ENCODE measurements at places on chromosomes 16 and 17.

DNA sequence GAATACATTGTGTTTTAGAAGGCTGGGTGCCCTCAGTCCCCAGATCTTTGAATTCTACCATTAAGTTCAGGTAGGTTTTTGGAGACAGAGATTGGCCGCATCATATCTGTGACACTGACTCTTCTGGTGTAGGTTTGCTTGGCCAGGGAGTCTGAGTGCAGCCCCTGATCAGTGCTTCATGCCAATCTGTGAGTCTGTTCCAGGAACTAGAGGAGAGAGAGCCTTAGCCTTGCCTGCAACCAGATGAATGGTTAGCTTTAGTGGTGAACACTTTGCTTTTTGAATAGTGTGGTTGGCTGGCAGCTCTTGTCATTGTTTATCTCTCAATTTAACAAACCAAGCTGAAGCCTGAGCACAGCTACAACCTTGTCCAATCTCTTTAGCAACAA is 87.8 kb downstream of the PLXDC1 start:
- DNase-seq: no peak

DNA sequence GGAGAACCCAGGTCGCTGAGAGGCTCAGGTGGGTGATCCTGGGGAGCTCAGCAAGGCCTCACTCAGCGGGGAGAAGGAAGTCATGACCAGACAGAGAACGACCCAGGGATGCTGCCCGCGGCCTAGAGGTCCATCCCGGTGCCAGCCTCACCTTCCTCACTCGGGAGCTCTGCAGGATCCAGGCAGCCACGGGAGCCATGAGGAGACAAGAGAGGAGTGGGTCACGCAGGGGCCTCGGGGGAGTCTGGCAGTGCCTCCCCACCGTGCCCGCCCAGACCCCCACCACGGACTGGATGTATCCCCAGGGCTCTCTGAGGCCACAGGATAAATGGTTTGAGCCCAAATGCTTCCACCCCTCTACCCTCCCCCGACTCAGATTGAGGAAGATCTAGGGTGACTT is 10.7 kb downstream of the ATP2A3 start:
- no peak for DNase-seq

DNA sequence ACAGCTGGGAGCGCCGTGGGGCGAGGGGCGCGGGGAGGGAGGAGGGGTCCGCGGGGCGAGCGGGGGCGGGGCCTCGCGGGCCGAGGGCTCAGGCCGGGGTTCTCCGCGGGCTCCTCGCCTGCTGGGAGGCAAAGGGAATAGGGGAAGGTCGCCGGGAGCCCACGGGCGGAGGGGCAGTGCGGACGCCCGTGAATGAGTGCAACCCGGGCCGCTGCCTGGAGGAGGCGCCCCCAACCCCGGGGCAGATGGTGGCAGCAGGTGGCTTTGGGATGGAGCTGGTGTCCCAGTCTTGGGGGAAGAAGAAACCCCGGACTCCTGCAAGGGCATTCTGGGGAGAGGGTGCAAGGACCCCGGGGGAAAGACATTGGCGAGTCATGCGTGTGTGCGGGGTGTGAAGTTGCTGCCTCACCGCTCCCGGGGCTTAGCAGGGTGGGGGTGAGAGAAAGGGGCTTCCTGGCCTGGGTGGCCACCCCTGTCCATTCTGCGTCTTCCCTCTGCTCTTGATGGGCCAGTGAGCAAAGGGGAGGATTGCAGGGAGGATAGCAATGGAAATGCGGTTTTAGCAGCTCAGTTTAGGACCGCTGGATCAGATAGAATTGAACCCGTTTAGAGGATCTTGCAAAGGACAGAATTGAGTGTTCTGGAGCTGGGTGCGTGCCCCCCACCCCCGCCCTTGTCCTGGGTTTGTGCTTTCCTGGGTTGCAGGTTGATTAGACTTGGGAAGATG is 526 bp downstream of the KIAA0513 start:
- no peak for DNase-seq

DNA sequence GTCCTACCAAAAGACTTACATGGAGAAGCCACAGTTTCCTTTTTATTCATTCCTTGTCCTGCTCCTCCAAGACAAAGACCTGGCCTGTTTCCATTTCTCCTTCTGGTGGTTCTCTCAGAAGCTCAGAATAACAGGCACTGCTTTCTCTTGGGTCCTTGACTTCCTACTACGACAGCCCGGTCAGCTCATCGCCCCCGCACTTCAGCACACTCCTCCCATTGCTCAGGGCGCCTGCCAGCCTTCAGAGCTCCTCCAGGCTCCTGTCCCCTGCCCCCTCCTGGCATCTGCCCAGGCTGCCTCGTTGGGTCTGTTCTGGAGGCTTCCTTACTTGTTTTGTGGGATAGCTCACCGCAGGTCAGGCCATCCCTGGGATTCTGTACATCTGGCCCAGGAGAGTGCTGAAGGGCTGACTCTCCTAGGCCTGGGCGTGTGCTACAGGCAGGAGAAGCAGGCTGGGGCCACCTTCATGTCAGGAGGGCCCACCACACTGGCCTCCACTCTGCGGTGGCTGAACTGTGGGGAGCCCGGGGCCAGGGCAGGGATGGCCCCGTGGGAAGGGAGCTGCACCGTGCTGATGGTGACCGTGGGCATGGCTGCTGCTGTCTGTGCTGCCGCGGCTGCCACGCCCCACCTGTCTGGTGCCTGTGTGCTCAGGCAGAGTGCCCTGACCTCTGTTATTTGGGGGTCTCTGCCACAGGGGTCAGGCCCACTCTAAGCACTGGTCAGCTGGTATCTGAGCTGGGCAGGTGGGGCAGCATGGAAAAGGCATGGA is 17.7 kb downstream of the TCF25 start:
- no peak for DNase-seq

- DNase-seq: peak; percentile 97
Measured at GRCh38 chr17:35245196-35245486, 2.3 kb downstream of the SLFN5 start.

GRCh38 chr17:49375544-49375943 is 13.5 kb upstream of the ZNF652 start:
- no peak for DNase-seq

DNA sequence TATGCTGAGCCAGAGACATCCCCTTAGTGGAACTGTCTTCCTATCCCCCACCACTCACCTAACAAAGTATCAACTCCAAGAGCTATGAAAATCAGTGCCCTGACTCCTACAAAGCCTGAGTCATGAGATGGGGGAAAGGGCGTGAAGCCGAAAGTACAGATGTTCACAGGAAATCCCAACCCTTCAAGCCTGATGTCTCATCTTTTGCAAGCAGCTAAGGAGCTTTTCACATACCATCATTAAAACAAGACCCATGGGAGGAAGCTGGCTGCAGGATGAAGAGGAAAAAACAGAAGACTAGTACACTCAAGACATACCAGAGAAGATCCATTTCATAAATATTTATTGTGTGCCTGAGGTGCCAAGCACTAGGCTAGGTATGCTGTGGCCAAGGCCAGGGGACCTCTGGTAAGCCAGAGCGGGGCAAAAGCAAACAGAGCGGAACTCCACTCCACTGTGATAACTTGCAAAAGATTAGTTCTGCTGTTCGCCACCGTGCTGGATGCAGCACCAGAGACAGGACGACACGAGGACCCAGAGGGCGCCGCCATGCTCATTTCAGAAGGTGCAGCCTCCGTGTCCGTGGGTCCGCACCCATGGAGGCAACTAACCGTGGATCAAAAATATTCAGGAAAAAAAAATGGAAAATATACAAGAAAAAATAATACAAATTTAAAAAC is 4.5 kb upstream of the MNT start:
- DNase-seq: peak; percentile 96

GRCh38 chr17:55518510-55518909 is 7.3 kb upstream of the SMIM36 start:
- no peak for DNase-seq

GRCh38 chr17:37318931-37319594 is 56.7 kb upstream of the C17orf78 start:
- DNase-seq: peak; percentile 15

DNA sequence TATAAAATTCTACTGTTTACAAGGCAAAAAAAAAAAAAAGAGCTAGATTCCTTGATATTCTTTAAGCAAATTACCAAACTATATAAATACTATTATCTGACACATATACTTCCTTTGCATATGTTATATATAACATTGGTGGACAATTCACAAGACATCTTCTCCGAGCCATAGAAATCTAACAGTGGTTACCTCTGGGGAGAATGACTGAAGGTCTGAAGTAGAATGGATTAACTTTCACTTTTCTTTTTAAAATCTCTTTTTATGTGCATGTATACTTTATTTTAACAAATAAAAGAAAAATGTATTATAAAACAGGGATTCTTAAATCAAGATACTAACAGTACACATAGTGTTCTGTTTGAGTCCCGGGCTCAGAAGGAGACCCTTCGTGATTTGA is 131.0 kb downstream of the MRTFB start:
- DNase-seq: no peak

DNA sequence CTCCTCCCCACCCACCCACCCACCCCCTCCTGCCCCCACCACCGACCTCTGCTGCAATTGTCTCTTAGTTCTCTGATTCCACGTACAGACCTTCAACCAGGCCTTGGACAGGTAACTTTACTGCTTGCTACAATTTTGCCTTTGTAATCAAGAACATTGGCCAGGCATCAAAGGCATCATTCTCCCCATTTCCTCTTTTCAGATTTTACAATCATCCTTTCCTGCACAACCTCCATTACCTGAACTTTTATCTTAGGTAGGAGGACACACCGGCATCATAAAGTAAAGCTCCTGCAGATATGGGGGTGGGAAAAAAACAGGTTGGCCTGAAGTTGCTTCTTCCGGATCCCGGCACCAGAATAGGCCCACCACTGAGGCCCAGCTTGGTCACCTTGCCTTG is 25.7 kb upstream of the SUPT4H1 start:
- no peak for DNase-seq

DNA sequence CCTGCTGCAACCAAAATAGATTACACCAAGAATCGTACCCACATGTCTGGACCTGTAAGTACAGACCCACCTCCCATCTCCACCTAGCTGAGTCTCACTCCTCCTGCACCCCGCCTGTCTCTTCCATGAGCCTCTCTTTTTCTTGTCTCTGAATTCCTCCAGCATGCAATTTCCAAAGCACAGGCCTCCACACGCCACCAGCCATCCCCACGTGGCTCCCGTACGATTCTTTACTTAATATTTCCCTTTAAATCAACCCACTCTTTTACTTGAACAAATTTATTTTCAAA is 1.2 kb downstream of the RPH3AL start:
- DNase-seq: no peak

DNA sequence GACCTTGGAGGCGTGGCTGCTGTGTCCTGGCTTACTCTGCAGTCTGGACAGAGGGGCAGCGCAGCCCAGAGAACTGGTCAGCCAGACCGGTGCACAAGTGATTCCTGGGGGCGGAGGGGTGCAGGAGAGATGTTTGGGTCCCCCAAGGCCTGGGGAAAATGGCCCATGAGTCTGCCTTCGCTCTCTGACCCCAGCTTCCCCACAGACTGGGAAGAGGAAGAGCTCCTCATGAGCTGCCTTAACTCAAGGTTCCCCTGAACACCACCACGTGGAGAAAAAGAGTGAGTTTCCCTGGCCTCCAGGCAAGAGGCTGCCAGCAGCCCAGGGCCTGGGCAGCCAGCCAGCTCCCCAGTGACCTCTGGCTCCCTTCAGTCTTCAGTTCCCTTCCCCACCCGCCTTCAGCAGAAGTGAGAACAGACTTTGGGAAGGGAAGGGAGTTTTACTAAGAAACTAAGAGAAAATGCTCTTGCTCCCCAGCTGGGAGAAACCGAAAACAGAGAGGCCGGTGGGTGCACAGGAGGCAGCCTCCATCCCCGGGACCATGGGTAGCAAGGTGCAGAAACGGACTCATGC is 2.0 kb upstream of the C17orf99 start:
- peak; percentile 34 for DNase-seq

DNA sequence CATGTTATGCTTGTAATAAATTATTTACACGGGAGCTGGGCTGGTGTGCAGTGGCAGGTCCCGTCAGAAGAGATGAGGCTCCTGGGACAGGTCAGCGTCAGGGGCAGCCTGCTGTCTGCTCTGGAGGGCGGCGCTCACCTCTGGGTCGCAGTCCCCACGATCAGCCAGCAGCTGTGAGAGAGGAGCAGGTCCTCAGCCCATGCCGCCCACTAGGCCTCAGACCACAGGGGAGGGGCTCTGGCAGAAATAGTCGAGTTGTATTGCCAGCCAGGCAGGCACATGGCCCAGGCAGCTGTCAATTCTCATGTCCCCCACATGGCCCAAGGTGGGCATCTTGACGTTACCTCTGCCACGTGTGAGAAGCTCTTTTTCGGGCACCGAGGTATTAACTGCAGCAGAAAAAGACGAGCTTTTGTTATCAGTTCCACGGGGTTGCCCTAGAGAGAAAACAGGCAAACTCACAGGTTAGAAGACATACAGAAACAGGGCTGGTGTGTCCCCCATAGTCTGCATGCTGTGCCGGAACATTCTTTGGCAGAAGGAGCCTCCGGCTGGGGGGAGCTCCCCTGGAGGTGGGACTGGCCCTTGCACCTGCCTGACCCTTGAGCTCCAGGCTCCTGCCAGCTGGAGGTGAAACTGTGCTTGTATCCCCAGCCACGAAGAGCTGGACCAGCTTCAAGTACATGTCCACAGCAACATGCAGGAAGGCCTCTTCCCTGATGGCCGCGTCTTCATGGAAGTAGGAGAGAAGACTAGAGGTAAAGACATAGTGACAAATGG is 17.4 kb downstream of the ZNF276 start:
- no peak for DNase-seq

- peak; percentile 78 for DNase-seq
Measured at GRCh38 chr16:67872631-67873434, at the start of gene EDC4. Gene EDC4, plus strand, starts transcription at chr16:67873052. Its CDS starts 210 bp downstream, at chr16:67873262.

- DNase-seq: no peak
Measured at GRCh38 chr17:20797292-20797691, 217.8 kb downstream of the CDRT15L2 start.

DNA sequence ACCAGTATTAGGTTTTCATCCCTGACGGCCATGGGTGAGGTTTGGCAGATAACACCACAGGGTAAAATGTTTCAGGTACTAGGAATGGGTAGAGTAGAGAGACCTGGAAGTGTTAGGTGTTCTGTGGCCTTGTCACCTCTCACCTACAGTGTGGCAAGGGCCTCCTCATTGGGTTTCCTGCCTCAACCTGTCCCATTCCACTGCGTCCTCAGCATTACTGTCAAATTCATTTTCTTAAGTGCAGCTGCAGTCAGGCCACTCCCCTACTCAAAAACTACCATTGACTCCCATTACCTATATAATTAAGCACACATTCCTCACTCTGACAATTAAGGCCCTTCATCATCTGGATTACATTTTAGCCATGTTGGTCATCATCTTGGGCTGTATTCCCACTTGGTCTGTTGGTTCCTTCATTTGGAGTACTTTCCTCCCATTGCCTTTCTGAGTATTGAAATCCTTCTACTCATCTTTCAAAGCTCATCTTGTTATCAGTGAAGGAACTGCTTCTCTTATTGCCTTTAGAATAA is 64.5 kb downstream of the NUP88 start:
- no peak for DNase-seq

All from fibroblast of skin of back (primary cell).